ENCODE measurements at places on chromosomes 5 and 9.

DNA sequence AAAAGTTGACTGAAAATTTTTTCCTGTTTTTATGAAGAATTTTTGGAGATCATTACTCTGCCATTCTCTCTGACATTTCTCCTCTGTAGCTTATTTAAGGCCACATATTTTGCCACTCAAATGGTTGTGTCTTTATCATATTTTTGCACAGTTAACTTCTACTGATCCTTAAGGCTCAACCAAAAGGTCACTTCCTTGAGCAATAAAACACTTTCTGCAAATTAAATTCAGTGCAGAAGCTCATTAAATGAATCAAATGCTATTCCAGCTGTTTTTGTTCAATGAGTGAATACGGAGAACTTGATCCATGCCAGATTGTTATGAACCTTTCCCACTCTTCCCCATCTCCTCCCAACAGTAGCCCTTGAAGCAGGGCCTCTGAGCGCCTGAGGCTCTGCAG lies 93.8 kb upstream of the EPB41L4A start:
- no peak for DNase-seq

DNA sequence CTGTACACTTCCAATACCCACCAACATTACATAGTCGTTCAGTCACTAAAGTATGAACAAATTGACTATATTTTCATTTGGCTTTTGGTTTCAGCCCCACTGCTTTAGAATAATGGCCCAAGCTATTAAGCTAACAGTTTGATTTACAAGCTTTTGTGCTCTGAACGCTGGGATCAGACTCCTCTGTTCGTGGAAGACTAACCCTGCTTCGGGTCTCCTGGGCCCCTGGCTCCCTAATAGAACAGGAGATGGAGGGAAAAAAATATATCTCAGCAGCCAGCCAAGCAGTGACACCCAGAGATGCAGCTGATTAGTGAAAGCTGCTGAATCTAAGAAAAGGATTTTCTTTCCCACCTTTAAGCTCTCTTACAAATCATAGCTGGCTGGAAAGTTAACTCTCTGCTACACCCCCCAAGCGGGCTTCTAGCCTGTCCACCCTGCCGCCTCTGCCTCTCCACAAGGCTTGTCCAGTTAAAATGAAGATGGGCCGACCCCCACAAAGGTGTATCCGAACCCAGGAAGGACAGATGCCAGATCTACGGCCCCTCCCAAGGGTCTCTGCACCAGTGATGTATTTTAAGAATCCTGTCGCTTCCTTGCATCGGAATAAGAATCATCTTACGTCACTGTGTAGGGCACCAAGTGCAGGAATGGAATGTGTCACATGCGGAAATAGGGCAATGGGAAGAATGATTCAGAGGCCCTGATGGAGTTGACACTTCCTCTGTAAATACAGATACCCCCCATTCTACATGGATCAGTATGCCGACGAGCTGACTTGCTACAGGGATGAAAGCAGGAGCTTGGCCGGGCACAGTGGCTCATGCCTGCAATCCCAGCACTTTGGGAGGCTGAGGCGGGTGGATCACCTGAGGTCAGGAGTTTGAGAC lies 33.4 kb upstream of the BARHL1 start:
- no peak for DNase-seq

DNA sequence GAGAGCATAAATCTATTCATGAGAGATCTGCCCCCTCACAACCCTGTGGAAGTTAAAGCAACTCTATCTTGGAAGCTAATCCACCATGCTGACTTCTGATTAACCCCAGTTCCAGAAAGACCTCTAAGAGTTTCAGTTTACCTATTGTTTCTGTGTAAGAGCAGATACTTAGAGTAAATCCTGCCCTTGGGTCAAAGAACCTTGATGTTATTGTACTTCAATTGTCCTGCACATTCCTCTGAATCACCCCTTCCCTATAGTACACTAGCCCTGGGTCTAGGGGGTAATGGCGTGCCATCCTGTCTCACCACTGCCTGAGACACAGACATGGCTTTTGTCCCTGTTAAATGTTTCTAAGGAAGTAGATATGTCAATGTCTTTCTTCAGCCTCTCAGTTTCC lies 138.6 kb downstream of the CAAP1 start:
- DNase-seq = no peak

- DNase-seq = peak; percentile 26
Observed at GRCh38 chr9:19231126-19231903, 822 bp downstream of the DENND4C start.

GRCh38 chr9:100058699-100059579 lies 39.9 kb downstream of the ERP44 start:
- peak; percentile 42 for DNase-seq

DNA sequence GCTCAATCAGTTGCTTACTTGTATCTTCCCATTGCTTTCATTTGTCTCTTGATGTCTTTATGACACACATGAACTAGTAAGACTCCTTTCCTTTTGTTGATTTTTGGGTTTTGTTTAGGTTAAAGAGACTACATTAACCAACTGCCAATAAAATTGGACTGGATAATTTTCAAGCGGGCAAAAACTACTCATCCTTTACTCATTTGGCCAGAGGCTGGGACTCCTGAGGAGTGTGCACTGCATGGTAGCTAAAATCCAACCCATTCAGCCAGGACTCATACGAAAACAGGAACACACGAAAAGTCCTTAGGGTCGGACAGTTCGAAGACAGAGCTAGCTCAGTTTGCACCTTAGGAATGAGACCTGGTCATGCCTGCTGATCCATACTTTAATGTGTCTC lies 6.0 kb downstream of the SLC46A2 start:
- no peak for DNase-seq

DNA sequence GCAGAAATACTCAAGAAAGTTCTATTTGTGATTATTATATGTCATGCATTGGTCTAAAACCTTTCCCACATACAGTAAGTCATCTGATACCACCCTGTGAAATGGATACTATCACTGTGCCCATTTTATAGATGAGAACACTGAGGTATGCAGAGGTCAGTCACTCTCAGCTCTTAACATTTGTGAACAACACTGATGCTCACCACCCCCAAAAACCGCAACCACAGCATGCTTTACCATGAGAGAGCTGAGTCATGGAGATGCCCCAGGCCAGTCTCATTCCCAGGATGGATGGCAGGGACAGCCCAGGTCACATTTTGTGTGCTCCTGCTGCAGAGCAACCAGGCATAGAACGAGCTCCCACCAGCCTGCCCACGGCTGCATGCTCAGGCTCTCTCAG lies 53.5 kb upstream of the IRX1 start:
- DNase-seq = peak; percentile 31

GRCh38 chr5:35483780-35484179 lies 133.9 kb upstream of the SPEF2 start:
- DNase-seq = no peak

- no peak for DNase-seq
Observed at GRCh38 chr9:24413651-24414050, 132.0 kb downstream of the IZUMO3 start.

GRCh38 chr9:5838884-5839571 lies 6.1 kb upstream of the ERMP1 start:
- DNase-seq = peak; percentile 85

DNA sequence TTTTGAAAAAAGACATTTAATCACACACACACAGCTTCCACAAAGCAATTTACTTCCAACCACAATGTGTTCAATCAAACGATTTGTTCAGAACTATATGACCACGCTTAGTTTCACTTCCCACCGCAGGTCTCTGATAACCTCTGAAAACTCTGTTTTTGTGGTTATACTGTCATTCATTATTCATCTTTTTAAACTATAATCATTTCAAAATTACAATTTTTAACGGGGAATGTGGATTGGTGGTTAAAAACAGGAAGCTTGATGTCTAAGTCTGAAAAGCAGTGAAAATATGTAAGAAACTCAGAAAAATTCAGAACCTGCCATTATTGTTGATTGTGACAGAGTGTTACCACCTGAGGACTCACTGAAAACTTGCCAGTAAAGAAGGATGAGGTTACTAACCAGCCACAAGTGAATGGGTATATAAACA lies 12.7 kb upstream of the TMEM174 start:
- peak; percentile 57 for DNase-seq
